Stimulated activated CD8-positive, alpha-beta memory T cell treated with anti-CD3 and anti-CD28 coated beads, Interleukin-15, amount 100 ng/mL, for 24 hours (primary cell): ENCODE measurements at places on chromosomes 5 and 9.

- DNase-seq: no peak
Measured at GRCh38 chr5:142785206-142785605, 15.0 kb downstream of the ARHGAP26 start.

DNA sequence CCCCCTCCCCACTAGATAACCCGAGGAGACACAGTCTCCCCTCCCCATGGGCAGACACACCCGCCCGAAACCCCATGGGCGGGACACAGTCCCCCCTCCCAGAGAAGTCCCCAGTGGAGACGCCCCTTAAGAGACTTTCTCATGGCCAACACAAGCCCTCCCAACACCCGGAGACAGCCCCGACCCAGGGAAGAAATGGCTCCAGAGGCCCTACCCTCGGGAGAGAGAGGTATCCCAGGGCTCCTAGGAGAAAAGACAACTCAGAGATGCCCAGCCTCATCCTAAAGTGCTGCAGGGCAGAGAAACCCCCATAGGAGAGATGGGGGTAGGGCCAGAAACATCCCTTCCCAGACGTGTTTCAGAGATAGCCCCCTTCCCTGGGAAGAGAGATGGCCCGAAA is 27.4 kb downstream of the PCDH1 start:
- DNase-seq: no peak

- DNase-seq: no peak
Measured at GRCh38 chr9:70994582-70994981, 126.8 kb downstream of the TRPM3 start.

DNA sequence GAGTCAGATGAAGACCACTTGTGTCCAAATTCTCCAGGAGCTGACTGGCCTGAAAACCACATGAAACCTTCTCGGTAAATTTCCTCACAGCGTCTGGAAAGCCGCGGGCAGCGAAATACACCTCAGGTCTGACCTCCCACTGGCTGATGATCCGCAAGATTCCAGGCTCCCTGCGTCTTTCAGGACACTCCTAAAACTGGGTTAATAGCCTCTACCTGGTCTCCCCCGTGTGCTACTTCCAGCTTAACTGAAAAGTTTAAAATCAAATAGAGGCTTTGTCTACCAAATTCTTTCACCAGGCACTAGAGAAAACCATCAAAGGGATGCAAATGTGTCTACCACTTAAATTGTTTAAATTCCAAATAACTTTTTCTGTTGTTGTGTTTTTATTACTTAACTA is 312.6 kb downstream of the DRD1 start:
- no peak for DNase-seq

DNA sequence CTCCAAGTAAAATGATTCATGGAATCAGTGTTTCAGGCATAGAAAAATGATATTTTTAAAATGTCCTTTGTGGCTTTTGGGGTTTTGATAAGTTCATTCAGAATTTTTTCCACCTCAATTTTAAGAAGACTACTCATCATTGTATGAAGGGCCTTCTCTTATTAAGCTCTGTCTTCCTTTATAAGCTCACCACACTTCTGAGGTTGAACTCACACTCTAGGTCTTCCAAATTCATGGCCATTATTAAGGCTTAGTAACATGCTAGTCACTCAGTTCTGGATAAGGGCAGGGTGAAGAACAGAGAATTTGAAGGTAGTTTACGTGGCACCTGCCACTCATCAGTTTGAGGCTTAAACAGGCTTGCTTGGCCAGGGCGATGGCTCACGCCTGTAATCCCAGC is 4.2 kb downstream of the MELK start:
- DNase-seq: no peak

- DNase-seq: no peak
Measured at GRCh38 chr9:116280529-116280928, 126.9 kb downstream of the PAPPA start.

DNA sequence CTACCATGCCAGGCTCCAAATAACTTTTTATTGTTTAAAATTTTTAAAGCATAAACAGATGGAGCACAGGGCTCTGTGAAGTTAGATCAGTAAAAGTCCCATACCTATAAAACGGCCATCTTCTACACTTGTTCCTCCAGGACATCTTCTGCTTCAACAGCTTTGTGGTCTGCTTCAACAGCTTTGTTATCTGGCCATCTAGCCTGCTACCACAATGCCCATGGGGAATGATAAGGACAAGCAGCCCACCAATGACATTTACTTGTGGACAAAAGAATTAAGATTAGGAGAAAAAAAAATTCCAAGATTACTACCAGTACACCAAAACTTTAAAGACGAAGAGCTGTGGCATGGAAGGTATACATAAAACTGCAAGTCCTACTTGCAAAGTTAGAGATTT is 2.2 kb upstream of the VPS13A start:
- DNase-seq: no peak

DNA sequence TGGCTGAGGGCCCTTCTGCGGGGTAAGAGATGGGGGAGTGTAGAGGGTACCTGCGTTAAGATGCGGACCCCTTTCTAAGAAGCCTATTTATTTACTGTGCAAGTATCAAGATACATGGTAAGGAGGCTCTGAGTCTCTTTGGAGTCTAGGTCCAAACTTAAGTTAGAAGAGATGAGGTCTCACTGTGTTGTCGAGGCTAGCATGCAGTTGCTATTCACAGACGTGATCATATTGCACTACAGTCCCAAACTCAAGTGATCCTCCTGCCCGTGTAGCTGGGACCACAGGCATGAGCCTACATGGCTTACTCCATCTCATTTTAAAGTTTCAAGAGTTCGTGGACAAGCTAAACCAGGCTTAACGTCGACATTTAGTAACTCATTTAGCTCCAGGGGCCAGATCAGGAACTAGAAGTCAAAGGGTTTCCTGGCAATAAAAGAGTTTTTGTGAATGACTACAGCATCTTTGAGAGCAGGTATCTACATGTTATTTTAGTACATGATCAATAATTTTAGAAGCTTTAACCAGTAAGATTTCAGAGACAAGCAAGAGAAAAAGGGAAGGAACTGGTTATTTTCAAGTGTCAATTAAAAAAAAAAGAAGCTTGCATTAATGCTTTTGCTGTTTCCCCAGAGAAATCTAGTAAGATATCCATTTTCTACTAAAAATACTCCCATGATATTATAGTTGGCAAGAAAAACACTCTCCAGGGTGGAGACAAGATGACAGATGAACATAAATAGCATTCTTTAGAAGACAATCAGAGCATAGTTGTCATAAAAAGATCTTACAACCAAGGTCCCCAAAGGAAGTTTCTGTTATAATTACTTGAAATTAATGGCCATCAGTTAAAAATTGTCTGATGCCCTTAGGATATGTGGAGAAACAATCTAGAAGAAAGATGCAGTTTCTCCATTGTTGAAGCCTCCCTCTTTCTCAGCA is 141.3 kb downstream of the SCAMP1 start:
- no peak for DNase-seq

- no peak for DNase-seq
Measured at GRCh38 chr5:73295447-73295846, 122.5 kb downstream of the TMEM174 start.

DNA sequence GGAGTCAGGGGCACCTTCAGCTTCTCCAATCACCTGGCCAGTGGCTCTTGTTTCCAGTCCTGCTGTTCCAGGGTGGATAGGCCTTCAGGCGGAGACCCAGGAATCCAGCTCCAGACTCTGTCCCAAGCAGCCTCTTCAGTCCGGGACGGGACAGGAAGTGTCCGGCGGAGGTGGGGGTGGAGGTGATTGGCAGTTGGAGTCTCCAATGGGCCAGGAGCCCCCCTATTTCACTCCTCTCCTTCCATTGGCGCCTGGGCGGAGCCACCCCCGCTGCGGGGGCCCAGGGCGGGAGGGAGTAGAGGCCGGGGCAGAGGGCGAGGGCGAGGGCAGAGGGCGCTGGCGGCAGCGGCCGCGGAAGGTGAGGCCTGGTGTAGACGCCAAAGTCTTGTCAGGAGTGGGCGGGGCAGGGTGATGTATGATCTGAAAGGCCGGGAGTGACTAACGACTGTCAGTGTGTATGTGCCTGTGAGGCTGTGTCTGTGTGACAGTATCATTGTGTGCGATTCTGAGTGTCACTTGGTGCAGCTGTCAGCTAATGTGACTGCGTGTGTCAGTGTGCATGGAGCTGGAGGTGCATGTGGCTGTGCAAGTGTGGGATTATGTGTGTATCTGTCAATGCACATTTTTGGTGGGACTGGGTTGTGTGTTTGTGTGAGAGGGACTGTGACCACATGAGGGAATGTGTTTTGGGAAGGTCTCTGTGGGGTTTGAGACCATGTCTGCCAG is at the start of gene IL11RA:
Gene IL11RA, plus strand, starts transcription at position 310 of the 726 bp plus-strand sequence. CDS start 3,033 bp downstream, outside the sequence.
- no peak for DNase-seq

DNA sequence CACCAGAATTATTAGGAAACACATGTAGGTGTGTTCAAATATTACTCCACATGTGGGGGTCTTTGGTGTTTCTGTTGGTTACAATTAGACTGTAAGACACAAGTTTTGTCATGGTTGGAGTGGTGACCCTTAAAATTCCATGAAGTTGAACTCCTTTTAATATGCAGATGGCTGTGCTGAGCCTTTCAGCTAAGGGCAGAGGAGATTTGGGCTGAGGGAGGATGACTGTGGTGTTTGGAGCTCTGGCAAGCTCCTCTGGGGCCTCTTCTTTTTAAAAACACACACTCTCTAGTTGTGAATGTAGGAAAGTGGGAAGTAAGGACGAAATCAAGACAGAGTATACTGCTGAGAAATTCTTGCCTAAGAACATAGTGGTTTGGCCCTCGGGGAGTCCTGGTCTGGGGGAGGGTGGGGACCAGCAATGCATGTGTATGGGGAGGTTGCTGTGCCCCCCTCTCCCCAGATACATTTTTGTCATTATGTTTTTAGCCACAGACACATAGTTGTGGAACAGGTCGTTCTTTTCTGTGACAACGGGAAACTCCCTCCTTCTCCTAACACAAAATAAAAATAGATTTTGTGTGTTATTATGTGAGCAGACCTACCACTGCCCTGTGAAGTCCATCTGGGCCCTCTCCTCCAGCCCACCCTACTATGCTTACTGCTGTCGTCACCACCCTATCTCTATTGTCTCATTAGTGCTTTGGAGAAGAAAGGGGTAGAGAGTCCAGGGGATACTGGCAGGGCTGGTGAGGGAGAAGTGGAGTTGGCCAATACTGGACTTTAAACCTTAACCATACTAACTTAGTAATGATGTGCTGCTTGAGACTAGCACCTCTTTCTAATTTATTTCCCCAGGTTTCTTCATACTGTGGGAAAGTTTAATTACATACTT is 10.0 kb downstream of the SMARCA2 start:
- DNase-seq: no peak

- DNase-seq: no peak
Measured at GRCh38 chr9:37931592-37931991, 27.7 kb upstream of the SLC25A51 start.

- DNase-seq: no peak
Measured at GRCh38 chr9:9631284-9631683, 981.5 kb downstream of the PTPRD start.

DNA sequence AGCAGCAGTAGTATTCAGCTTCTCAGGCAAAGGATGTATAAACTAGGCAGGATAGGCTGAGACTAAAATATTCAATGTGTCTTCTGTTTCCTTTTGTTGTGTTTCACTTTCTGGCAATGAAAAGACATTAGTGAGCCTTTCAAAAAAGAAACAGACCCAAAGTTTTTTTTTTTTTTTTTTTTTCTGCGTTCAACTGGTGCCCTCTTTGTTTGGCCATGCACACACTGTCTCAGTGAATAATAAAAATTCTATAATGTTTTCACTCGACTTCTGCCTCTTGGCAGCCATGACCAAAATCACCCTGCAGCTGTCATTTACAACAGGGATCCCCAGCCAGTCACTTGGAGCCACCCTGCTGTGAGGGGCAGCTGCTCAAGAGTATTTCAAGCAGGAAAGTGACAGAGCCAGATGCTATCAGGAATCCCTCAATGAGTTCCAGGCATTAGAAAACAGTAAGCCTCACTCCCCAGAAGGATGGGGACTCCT is 44.0 kb upstream of the MAN2A1 start:
- DNase-seq: no peak

GRCh38 chr9:112179816-112180215 is 4.7 kb upstream of the SUSD1 start:
- no peak for DNase-seq

- DNase-seq: no peak
Measured at GRCh38 chr9:131668439-131669268, 71.2 kb downstream of the RAPGEF1 start.

- DNase-seq: no peak
Measured at GRCh38 chr5:135810188-135810943, 24.1 kb upstream of the SLC25A48 start.

DNA sequence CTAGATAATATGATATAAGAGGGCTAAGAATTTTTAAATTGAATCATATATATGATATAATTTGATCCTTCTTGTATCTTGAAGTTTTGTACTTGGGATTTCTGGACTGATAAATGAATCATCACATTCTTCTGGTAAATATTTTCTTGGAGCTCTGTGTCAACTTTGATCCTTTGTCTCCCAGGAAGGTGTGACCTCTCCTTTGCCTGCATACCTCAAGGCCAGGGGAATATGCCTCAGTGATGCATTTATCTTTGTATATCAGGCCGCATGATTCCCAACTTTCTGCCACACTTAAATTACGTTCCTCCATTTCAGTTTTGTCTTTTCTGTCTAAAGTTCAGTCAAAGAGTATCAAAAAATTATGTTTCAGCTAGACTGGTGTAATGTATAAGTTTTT is 101.2 kb downstream of the NLN start:
- no peak for DNase-seq

GRCh38 chr9:129346046-129346445 is 168.0 kb upstream of the IER5L start:
- DNase-seq: no peak

DNA sequence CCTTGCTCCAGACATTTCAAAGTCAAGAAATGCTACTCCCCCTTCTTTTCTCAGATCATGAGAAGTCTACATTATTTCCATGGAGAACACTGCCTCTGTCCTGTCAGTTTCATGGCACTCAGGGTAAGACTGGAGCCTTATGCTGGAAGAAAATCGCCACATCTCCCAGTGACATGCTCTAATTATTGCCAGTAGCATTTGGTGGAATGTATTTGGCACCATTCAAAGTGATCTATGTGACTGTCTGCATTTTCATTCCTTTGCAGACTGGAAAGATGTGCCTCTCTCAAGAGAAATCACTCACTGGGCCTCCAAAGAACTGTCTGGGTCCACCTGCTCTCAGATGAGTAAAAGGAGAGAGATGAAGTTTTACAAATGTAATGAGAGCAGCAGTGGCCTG is 840 bp upstream of the PLCXD3 start:
- DNase-seq: no peak

- DNase-seq: no peak
Measured at GRCh38 chr9:97802276-97802675, 50.8 kb upstream of the FOXE1 start.

- no peak for DNase-seq
Measured at GRCh38 chr5:104267320-104268015, 704.9 kb upstream of the NUDT12 start.

GRCh38 chr5:54254482-54255198 is 55.7 kb downstream of the ARL15 start:
- no peak for DNase-seq

DNA sequence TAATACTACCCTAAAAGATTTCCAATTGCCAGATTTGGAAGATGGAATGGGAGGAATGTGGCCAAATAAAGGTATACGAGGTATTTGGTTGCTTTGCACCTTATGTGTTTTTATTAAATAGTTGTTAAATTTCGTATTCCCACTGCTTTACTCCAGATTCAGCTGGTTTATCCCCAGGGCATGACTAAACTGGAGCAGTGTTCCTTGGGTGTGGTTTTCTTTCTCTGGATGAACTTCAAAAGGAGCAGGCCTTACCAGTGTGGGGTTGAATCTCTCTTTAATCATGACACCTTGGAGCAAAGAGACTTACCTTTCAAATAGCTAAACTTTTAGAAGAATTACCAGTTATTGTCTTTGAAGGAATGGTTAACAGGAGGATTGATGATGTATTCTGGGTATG is 121.7 kb upstream of the BNC2 start:
- DNase-seq: no peak
